ENCODE measurements at places on chromosomes 1 and 21. TPM values are rescaled to one million over a fixed set of nuclear protein-coding genes. Genes with fewer than 3 reads are reported as not detected.

AIM2 gene
- total RNA-seq: not detected

PWP2 gene
- total RNA-seq: 12.8 TPM

TNFRSF1B gene
- total RNA-seq: not detected

TNFAIP8L2 gene
- not detected for total RNA-seq

RNF223 gene
- total RNA-seq: 1.3 TPM

TRPM2 gene
- not detected for total RNA-seq

FAM167B gene
- not detected for total RNA-seq

ARHGAP29 gene
- total RNA-seq: 13.6 TPM

BRINP2 gene
- 0.14 TPM for total RNA-seq

ICOSLG gene
- 1.3 TPM for total RNA-seq

ANKRD45 gene
- not detected for total RNA-seq

CD244 gene
- total RNA-seq: not detected

CD1E gene
- total RNA-seq: not detected

ACTL8 gene
- total RNA-seq: not detected

FAM131C gene
- 3.5 TPM for total RNA-seq

CATSPERE gene
- not detected for total RNA-seq

SMCP gene
- total RNA-seq: not detected
